ENCODE measurements at places on chromosomes 11 and 22. TPM values are rescaled to one million over a fixed set of nuclear protein-coding genes. Genes with fewer than 3 reads are reported as not detected.

- no peaks in the 10 kb centered on the region for H3K4me1 ChIP-seq
- no peaks in the 10 kb centered on the region for H3K27me3 ChIP-seq
- H3K27ac ChIP-seq: no peak overlapping the region
- H3K36me3 ChIP-seq: no peaks in the 10 kb centered on the region
- DNase-seq: no peak
- H3K4me3 ChIP-seq: no peak overlapping the region
Measured at GRCh38 chr11:113103932-113104690, 142.9 kb downstream of the NCAM1 start.

GRCh38 chr11:69164824-69165223, 9.1 kb downstream of the SMIM38 start:
- H3K4me3 ChIP-seq: no peak overlapping the region
- H3K4me1 ChIP-seq: peaks cover 10% of the 10 kb centered on the region
- H3K36me3 ChIP-seq: no peaks in the 10 kb centered on the region

GRCh38 chr11:64340671-64341335, 799 bp downstream of the CCDC88B start:
- no peaks in the 10 kb centered on the region for H3K27me3 ChIP-seq
- H3K27ac ChIP-seq: no peak overlapping the region
- DNase-seq: no peak
- peaks cover 5% of the 10 kb centered on the region for H3K4me1 ChIP-seq
- H3K4me3 ChIP-seq: no peak overlapping the region

DNA sequence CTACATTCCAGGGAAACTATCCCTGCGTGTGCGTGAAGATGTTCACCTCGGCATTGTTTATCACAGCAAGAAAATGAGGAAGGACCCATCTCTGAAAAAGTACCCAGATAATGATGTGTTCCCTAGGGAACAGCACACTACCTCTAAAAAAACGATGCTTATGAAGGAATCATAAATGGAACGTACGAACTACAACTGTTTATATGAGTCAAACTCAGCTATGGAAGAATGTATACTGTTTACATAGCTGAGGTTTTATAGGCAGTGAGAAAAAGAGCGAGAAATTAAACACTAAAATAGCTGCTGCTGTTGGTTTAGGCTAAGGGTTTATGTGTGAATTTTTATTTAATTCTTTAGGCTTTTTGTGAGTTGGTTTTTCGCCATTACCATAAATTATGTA, 48.9 kb downstream of the APOL1 start:
- H3K4me1 ChIP-seq: peaks cover 36% of the 10 kb centered on the region
- DNase-seq: peak; percentile 97
- peak overlapping the region; percentile 98 for H3K27ac ChIP-seq
- H3K27me3 ChIP-seq: no peaks in the 10 kb centered on the region

DNA sequence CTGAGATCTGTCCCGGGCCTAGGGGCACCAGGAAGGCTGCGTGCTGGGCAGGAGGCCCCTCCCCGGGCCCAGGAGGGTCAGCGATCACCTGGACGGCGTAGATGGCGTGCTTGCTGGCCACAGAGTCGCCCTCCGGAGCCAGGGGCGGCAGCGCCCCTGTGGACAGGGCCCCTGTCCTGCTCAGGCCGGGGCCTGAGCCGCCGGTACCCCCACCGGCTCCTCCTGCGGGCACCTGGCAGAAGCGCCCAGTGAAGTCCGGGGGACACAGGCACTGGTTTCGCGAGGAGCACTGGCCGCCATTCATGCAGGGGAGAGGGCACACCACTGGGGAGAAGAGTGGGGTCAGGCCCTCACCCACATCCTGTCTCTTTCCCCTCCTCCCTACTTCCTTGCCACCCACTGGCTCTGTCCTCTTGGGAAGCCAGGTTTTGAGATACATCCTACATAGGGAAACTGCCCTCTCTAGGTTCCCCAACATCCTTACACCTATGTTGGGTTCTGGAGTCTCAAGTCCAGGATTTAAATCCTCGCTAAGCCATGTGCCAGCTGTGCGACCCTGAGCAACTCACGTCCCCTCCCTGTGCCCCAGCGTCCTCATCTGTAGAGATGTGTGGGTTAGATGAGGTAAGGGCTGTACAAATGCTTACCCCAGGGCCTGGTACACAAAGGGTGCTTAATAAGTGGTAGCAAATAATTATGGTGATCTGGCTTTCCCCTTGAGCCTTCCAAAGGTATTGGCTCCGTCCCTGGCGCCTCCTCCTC, 3.9 kb downstream of the LTBP3 start:
- H3K27ac ChIP-seq: no peak overlapping the region
- H3K36me3 ChIP-seq: peaks cover 7% of the 10 kb centered on the region
- no peak overlapping the region for H3K4me3 ChIP-seq

GRCh38 chr11:83070044-83070701, 1.5 kb downstream of the RAB30 start:
- no peaks in the 10 kb centered on the region for H3K27me3 ChIP-seq
- peak overlapping the region; percentile 84 for H3K4me3 ChIP-seq
- H3K36me3 ChIP-seq: peaks cover 3% of the 10 kb centered on the region
- peaks cover 10% of the 10 kb centered on the region for H3K4me1 ChIP-seq
- DNase-seq: peak; percentile 85

- DNase-seq: no peak
- H3K36me3 ChIP-seq: no peaks in the 10 kb centered on the region
- H3K27me3 ChIP-seq: no peaks in the 10 kb centered on the region
- H3K27ac ChIP-seq: no peak overlapping the region
Measured at GRCh38 chr11:122030286-122030685, 85.7 kb downstream of the BLID start.

DNA sequence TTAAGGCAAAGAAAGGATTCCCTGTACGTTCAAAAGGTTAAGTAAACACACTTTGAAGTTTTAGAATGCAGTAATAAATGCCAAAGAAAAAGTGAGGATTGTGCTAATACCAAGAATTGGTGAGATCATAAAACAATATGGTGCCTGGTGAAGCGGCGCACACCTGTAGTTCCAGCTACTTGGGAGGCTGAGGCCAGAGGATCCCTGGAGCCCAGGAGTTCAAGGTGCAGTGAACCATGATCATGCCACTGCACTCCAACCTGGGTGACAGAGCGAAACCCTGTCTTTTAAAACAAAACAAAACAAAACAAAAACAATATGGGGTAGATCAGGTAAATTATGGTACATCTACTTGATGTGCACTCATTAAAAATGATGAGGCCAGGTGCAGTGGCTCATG, 73.4 kb upstream of the APOA1 start:
- H3K27me3 ChIP-seq: no peaks in the 10 kb centered on the region
- no peak overlapping the region for H3K27ac ChIP-seq
- H3K4me1 ChIP-seq: peaks cover 8% of the 10 kb centered on the region
- no peak overlapping the region for H3K4me3 ChIP-seq

- no peaks in the 10 kb centered on the region for H3K4me1 ChIP-seq
- no peak for DNase-seq
- H3K27me3 ChIP-seq: peaks cover 12% of the 10 kb centered on the region
- no peak overlapping the region for H3K27ac ChIP-seq
Measured at GRCh38 chr22:45631140-45631840, 40.3 kb upstream of the ATXN10 start.

GRCh38 chr22:42863349-42863961, 6.4 kb upstream of the ARFGAP3 start:
- H3K4me1 ChIP-seq: peaks cover 3% of the 10 kb centered on the region
- DNase-seq: peak; percentile 72
- H3K27me3 ChIP-seq: no peaks in the 10 kb centered on the region
- H3K27ac ChIP-seq: no peak overlapping the region
- H3K4me3 ChIP-seq: no peak overlapping the region

DNA sequence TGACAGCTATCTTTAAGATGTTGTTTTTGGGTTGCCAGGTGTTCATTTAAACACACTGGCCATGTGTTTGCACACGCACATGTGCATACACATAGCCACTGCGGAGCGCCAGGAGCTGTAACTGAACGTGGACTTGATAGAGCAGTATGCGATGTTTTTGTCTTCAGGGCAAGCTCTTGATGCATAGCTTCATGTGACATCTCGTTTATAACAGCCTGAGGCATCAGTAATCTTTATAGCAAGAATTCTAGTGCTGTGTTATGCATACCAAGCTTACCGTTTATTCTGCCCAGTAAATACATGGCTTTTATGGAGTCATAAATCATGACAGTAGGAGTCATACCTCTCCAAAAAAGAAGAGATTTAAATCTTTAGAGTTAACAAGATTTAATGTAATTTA, 87.0 kb downstream of the ATXN10 start:
- no peak for DNase-seq
- no peak overlapping the region for H3K4me3 ChIP-seq
- H3K27ac ChIP-seq: no peak overlapping the region
- peaks cover 3% of the 10 kb centered on the region for H3K4me1 ChIP-seq
- peaks cover 5% of the 10 kb centered on the region for H3K36me3 ChIP-seq

GRCh38 chr11:103441021-103441420, 331.8 kb downstream of the DYNC2H1 start:
- no peaks in the 10 kb centered on the region for H3K36me3 ChIP-seq
- no peak overlapping the region for H3K4me3 ChIP-seq
- no peaks in the 10 kb centered on the region for H3K4me1 ChIP-seq
- no peak for DNase-seq
- H3K27ac ChIP-seq: no peak overlapping the region

- no peak overlapping the region for H3K4me3 ChIP-seq
- no peak for DNase-seq
- H3K4me1 ChIP-seq: no peaks in the 10 kb centered on the region
- no peaks in the 10 kb centered on the region for H3K36me3 ChIP-seq
- no peaks in the 10 kb centered on the region for H3K27me3 ChIP-seq
Measured at GRCh38 chr11:75024068-75024449, 35.3 kb downstream of the NEU3 start.

DNA sequence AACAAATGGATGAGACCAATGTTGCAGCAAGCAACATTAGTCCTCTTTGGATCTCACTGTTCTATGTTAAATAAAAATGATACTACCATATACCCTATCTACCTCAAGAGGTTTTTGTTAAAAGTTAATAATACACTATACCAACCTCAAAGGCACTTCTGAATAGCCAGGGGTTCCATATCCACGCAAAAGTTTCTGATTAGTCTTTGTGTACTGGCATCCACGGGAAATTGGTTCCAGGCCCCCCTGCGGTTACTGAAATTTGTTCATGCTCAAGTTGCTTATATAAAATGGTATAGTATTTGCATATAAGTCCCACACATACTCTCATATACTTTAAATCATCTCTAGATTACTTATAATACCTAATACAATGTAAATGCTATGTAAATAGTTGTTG, 585.7 kb downstream of the INSC start:
- no peaks in the 10 kb centered on the region for H3K4me1 ChIP-seq
- no peaks in the 10 kb centered on the region for H3K27me3 ChIP-seq
- no peaks in the 10 kb centered on the region for H3K36me3 ChIP-seq

Gene HOATZ
- not detected for polyA plus RNA-seq

Gene FAT3
- polyA plus RNA-seq: 3.9 TPM

Gene ADSL
- polyA plus RNA-seq: 112 TPM

Gene PARVG
- polyA plus RNA-seq: not detected
